Stimulated activated CD4-positive, alpha-beta T cell treated with anti-CD3 and anti-CD28 coated beads, Interleukin-2, amount 100 ng/mL, for 48 hours (primary cell): ENCODE measurements at places on chromosomes 1 and 21.
A peak's percentile ranks its signal among the peaks of the same experiment; 100 is the strongest.

GRCh38 chr1:40381268-40382107 lies 8.0 kb downstream of the SMAP2 start:
- DNase-seq = no peak

- peak; percentile 34 for DNase-seq
Observed at GRCh38 chr1:94385308-94385929, 32.8 kb upstream of the ABCD3 start.

GRCh38 chr21:38683222-38683621 lies 122.5 kb upstream of the ETS2 start:
- no peak for DNase-seq

GRCh38 chr1:147496044-147496443 lies 45.3 kb upstream of the BCL9 start:
- no peak for DNase-seq

- DNase-seq = no peak
Observed at GRCh38 chr1:231792634-231793033, 166.0 kb downstream of the DISC1 start.

- DNase-seq = no peak
Observed at GRCh38 chr1:8026976-8027747, 1.1 kb upstream of the ERRFI1 start.

GRCh38 chr21:17491716-17492414 lies 21.0 kb upstream of the CXADR start:
- no peak for DNase-seq

GRCh38 chr1:206608108-206608698 lies 4.1 kb downstream of the EIF2D start:
- DNase-seq = peak; percentile 64

- no peak for DNase-seq
Observed at GRCh38 chr1:154581766-154582165, 14.2 kb downstream of the CHRNB2 start.

DNA sequence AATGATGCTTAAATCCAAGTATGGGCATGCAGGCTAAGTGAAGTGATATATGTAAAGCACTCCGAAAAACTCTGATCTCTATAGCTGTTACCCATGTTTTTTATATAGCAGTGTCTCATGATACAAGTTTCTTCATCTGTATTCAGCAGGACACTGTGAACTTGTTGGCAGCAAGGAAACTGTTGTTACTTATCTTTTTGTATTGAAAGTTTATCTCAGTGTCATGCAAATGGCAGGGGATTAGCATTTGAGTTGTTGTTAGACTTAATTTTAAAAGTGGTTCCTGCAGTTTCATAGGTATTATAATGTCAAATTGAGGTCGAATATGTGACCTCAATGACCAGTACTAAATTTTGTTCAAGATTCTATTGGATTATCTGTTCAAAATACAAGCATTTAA lies 47.9 kb downstream of the NCAM2 start:
- no peak for DNase-seq

GRCh38 chr1:247386687-247387086 lies 29.3 kb upstream of the NLRP3 start:
- DNase-seq = no peak

- DNase-seq = no peak
Observed at GRCh38 chr1:95096218-95096841, 20.8 kb upstream of the TLCD4 start.
